ENCODE measurements at places on chromosomes 11 and 22.

DNA sequence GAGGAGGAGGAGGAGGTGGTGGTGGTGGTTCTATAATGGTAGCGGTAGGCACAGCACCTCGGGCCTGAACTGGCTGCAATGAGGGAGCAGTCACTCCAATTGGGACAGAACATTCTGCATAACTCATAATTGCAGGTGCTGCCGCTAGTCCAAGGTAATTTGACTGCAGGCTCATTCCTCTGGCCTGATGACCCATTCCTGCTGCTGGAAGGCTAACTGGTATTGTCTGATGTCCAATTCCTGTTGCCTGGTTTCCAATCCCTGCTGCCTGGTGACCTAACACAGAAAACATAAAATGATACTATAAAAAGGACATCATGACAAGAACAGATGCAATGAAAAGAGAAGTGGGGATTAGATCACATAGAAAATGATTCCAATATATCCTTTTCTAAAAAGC lies 7.9 kb upstream of the AGBL2 start:
- no peak for DNase-seq

- no peak for DNase-seq
Observed at GRCh38 chr22:24536089-24536488, 18.8 kb downstream of the GUCD1 start.

- no peak for DNase-seq
Observed at GRCh38 chr11:110305169-110306018, 9.0 kb upstream of the RDX start.

- no peak for DNase-seq
Observed at GRCh38 chr22:38112381-38112780, 1.9 kb upstream of the BAIAP2L2 start.

DNA sequence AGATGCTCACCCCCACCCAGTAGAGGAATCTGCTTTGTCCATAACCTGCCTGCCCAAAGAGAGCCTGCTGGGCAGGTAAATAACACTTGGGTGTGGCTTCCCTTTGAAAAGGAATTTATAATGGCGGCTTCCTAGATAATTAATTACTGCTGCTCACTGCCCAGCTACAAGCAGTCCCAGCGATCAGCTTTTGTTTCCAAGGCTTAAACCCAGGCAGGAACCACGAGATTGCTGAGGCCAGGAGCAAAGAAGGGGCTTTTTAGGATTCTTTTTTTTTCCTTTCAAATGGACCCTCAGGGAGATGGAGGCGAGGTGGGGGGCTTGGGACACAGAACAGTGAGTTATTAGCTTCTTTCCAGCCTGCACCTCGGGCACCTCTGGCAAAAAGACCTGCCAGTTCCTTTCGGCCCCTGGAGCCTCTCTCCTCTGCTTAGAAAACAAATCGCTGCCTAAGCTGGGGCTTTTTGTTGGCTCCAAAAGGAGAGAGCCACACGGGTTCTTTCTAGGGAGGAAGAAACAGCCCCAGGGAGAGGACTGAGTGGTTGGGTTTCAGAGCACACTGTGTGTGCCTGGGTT lies 107.2 kb downstream of the TSPAN18 start:
- DNase-seq: no peak

- DNase-seq: no peak
Observed at GRCh38 chr11:68927280-68928135, 23.8 kb downstream of the IGHMBP2 start.

DNA sequence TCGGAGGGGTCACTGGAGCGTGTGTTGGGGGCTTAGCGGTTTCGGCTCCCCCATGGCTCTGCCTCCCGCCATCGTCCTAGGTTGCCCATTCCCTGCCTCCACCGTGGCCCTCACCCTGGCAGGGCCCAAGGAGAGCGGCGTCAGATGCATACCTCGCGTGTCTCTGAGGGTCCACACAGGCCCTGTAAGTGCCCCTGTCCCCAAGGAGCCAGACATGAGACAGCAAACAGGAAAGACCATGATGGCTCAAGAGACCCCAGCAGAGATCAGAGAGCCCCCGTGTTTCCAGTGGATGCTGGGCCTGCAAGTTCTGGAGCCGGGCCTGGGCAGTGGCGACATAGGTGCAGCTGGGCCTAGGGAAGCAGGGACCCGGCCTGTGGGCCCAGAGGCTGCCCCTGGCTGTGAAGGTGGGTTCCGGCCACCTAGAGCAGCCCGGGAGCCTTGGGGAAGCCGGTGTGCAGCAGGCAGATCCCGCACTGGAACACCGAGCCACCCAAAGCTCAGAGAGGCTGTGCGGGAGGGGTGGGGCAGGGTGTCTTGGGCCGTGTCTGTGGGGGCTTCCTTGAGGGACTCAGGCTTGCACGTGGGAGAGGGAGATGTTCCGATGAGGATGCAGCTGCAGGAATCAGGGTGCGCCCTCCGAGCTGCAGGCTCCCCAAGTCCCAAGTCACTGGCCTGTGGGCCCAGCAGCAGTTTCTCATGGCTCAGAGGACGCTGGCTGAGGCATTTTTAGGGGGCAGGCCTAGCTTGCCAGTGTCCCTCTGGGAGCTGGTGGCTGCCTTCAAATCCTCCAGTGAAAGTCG lies 126.4 kb downstream of the KCNQ1OT1 start:
- no peak for DNase-seq

DNA sequence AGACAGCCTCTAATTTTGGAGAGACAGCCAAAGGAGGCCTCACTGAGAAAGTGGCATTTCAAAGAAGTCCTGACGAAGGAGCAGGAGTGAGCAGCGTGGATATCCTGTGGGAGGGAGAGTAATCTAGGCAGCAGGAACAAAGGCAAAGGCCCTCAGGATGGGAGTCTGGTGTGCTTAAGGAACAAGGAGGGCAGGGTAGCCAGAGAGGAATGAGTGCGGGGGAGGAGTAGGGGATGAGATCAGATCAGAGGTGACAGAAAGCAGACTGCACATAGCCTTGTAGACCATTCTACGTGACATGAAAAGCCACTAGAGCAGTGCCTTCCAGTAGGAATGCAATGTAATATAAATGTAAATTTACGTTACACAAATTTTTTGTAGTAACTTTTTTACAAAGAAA lies 5.6 kb downstream of the SLC36A4 start:
- DNase-seq: no peak

DNA sequence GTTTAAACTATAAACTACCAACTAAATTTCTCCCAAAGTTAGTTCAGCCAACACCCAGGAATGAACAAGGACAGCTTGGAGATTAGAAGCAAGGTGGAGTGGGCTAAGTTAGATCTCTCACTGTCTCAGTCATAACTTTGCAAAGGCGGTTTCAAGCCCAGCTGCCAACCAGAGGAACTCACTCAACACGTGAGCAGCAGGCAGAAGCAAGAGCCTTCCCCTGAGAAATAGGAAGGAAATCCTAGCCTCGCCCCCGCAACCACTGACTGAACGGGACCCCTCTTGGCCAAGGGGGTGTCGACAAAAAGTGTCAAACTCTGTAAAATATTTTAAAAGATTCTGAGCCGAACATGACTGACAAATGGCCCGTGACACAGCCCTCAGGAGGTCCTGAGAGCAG lies 4.4 kb upstream of the KRTAP5-9 start:
- no peak for DNase-seq

- no peak for DNase-seq
Observed at GRCh38 chr11:21316591-21316990, 647.2 kb downstream of the NELL1 start.

DNA sequence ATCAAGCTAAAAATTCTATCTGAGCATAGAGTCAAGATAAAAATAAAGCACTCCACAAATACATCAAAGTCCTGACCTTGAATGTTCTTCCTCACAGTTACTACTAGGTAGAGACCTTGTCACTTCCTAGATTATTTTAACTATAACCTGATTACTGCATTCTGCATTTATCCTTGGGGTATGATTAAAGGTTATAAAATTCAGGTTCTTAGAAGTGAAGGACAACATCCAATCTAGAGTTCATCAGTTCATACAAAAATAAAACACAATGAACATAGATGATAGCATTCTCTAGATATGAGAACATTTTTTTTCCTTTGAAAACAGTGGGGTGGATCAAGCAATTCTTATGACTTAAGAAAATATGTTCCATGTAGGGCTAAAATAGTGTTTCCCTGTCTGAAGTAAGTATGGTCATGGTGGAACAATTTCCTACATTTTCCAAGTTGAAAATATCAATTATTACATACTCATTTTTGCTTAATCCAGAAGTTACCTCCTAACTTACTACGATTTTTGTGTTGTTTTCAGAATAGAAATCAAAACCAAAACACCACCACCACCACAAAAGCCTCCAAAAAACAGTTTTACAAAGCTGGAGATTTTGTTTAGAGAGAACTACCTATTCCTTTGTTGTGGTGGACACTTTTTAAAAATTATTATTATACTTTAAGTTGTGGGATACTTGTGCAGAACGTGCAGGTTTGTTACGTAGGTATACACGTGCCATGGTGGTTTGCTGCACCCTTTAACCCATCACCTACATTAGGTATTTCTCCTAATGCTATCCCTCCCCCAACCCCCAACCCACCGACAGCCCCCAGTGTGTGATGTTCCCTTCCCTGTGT lies 112.0 kb upstream of the DDI1 start:
- DNase-seq: no peak

DNA sequence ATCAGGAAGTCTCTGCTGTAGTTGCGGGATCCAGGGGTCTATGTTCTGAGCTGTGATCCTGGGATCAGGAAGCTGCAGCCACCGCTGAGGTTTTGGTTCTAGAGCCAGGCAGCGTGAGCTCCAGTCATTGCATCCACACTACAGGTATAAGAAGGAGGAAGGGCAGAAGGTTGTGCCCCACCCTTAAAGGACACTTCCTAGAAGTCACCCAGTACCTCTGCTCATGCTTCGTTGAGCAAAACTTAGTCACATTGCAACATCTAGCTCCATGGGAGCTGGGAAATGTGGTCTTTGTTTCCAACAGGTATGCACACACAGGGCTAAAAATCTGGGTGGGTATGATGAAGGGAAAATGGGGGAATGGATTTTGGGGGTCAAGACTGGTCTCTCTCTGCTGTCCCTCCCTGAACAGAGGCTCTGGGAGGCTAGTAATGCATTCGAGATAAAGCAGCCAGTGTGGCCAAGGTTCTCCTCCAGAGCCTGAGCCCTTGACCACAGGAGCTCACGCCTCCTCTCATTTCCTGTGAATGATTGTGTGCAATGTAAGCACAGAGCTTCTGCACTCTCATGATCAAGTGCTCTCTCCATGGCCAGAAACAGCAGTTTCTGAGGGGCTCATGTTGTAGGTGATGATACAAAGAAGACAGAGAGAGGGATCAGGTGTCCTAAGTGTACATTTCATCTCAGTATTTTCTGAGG lies 86.8 kb upstream of the OR4B1 start:
- DNase-seq: no peak

GRCh38 chr11:60265373-60266214 lies 14.9 kb upstream of the MS4A4A start:
- DNase-seq: no peak

DNA sequence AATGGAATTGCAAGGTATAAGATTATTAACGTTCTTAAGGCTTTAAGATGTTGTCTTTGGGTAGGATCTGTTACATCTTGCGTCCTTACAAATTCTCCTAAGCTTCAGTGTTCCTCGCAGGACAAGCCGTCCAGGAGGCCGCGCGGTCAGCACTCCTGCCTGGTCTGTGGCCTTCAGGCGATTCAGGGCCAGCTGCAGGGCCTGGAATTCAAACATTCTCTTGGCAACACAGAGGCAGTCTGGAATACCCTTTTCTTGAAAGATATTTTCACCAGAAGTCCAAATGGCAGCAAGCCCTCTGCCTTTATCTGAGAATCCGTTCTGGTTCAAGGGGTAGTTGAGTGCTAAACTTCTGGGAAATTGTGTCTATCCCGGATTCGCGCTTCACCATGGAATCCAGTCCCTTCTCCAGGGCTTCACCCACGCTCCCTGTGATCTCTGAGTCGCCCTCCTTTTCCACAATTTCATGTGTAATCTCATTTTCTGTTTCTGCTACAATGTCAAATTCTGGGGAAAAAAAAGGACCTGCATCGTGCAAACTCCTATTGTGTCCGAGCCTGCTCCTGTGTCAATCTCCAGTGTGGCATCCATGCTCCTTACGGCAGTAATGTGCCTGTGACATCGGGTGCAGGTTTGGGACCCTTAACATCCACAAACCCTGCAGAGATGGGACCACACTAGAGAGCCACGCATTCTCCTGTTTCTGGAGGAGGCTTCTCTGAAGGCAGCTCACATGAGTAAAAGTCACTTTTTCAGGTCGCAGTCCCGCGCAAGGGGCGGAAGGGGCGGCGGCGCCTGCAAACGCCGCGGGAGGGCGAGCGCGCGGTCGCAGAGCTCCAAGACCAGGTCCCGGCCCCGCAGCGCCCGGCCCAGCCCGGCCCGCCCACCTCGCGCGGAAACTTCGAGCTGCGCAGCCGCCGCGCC lies 25.4 kb upstream of the SORL1 start:
- no peak for DNase-seq

DNA sequence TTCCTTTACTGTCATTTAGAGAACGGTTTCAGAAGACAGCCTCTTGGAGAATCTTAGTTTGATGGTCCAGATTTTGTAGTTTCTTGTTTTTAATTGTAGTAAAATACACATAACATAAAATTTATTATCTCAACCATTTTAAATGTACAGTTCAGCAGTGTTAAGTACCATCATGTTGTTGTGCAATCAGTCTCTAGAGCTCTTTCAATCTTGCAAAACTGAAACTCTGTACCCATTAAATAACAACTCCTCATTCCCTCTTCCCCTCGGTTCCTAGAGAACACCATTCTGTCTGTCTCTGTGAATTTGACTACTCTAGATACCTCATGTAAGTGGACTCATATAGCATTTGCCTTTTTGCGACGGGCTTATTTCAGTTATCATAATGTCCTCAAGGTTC lies 69.8 kb downstream of the GRIK4 start:
- DNase-seq: no peak

DNA sequence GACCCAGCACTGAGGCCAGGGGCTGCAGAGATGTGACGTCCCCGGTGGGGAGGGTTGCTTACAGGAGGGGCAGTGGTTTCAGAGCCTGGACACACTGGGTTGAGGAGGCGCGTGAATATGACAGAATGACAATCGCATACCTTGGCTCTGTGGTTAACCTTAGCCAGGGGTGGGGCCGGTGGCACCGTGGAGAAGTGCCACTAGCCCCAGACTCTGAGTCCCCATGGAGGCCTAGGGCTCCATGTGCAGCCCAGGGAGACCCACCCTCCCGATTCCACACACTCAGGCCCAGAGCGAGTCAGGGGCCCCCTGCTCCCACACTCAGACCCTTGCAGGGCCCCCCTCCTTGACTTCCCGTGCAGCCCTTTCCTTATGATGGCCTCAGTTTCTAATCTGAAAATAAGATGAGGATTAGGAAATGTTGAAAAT lies 3.6 kb upstream of the ACR start:
- DNase-seq: no peak
